Smooth muscle cell of trachea (primary cell): ENCODE measurements at places on chromosomes 5 and 9. TPM values are rescaled to one million over a fixed set of nuclear protein-coding genes. Genes with fewer than 3 reads are reported as not detected.

The CLTB gene
- total RNA-seq, result 82.2 and 93.6 TPM in 2 replicates

The MCCC2 gene
- 16.4 and 29.4 TPM in 2 replicates for total RNA-seq

The ENDOG gene
- total RNA-seq, result 20.4 and 22.0 TPM in 2 replicates

The ENTPD2 gene
- not detected in 2 replicates for total RNA-seq

The KIF20A gene
- total RNA-seq, result 12.2 and 108 TPM in 2 replicates

The LTC4S gene
- 1.3 TPM in 1 of 2 replicates, not detected in the other for total RNA-seq

The ZNF883 gene
- 3.9 and 7.9 TPM in 2 replicates for total RNA-seq

The FOXD4L4 gene
- total RNA-seq, result 0.17 and 0.29 TPM in 2 replicates

The C9orf153 gene
- total RNA-seq, result 0.15 and 0.50 TPM in 2 replicates

The PCDHGA5 gene
- 2.8 and 3.5 TPM in 2 replicates for total RNA-seq

The IFNA21 gene
- total RNA-seq, result not detected in 2 replicates

The LCN15 gene
- under 0.01 TPM in 1 of 2 replicates, not detected in the other for total RNA-seq

The DOCK8 gene
- total RNA-seq, result 0.44 and 0.66 TPM in 2 replicates

The TNC gene
- total RNA-seq, result 85.3 and 293 TPM in 2 replicates

The ADRB2 gene
- 1.3 and 2.2 TPM in 2 replicates for total RNA-seq

The PCDHA1 gene
- under 0.01 TPM in 1 of 2 replicates, not detected in the other for total RNA-seq

The RNF145 gene
- 51.6 and 55.1 TPM in 2 replicates for total RNA-seq

The CCDC192 gene
- total RNA-seq, result not detected in 2 replicates

The OR13J1 gene
- not detected in 2 replicates for total RNA-seq

The TTF1 gene
- 6.8 and 13.8 TPM in 2 replicates for total RNA-seq

The HRH2 gene
- total RNA-seq, result not detected in 2 replicates

The TRIO gene
- total RNA-seq, result 296 and 319 TPM in 2 replicates

The PLGRKT gene
- 8.9 and 24.6 TPM in 2 replicates for total RNA-seq

The NIM1K gene
- 5.4 and 9.1 TPM in 2 replicates for total RNA-seq

The RAB3C gene
- not detected in 2 replicates for total RNA-seq

The LCNL1 gene
- 0.58 and 3.1 TPM in 2 replicates for total RNA-seq

The GABRB2 gene
- not detected in 2 replicates for total RNA-seq

The LHX6 gene
- not detected in 2 replicates for total RNA-seq

The CCDC183 gene
- total RNA-seq, result 0.15 and 0.33 TPM in 2 replicates

The SHC3 gene
- total RNA-seq, result 24.9 and 61.4 TPM in 2 replicates

The LEAP2 gene
- 0.15 and 0.50 TPM in 2 replicates for total RNA-seq

The NTNG2 gene
- total RNA-seq, result 2.0 and 4.8 TPM in 2 replicates

The SPATA9 gene
- total RNA-seq, result 0.29 and 0.33 TPM in 2 replicates

The OR1J2 gene
- total RNA-seq, result not detected in 2 replicates

The SPATA31C1 gene
- total RNA-seq, result not detected in 2 replicates

The SHISAL2B gene
- total RNA-seq, result not detected in 2 replicates

The TAF11L3 gene
- not detected in 2 replicates for total RNA-seq

The GAS1 gene
- 37.4 and 58.1 TPM in 2 replicates for total RNA-seq

The PCDHB4 gene
- 0.15 and 0.17 TPM in 2 replicates for total RNA-seq

The GLRA1 gene
- not detected in 2 replicates for total RNA-seq

The IFNA4 gene
- total RNA-seq, result not detected in 2 replicates

The PFN3 gene
- total RNA-seq, result not detected in 2 replicates

The SKIC3 gene
- total RNA-seq, result 130 and 190 TPM in 2 replicates

The ZNF618 gene
- 10.4 and 12.9 TPM in 2 replicates for total RNA-seq

The PLEKHG4B gene
- under 0.01 TPM in 2 replicates for total RNA-seq

The MRPL50 gene
- total RNA-seq, result 10.9 and 13.7 TPM in 2 replicates

The ESM1 gene
- 3.3 and 8.0 TPM in 2 replicates for total RNA-seq

The C5orf52 gene
- total RNA-seq, result not detected in 2 replicates

The CATSPER3 gene
- total RNA-seq, result 0.17 TPM in 1 of 2 replicates, not detected in the other

The NKD2 gene
- 4.6 and 7.1 TPM in 2 replicates for total RNA-seq

The KIF4B gene
- 0.15 and 0.17 TPM in 2 replicates for total RNA-seq

The CTNND2 gene
- total RNA-seq, result not detected in 2 replicates

The BHMT gene
- total RNA-seq, result 0.15 TPM in 1 of 2 replicates, not detected in the other

The F12 gene
- total RNA-seq, result 0.17 TPM in 1 of 2 replicates, not detected in the other

The MSX2 gene
- total RNA-seq, result 1.9 and 15.9 TPM in 2 replicates

The SEC61B gene
- 72.6 and 92.1 TPM in 2 replicates for total RNA-seq

The SPATA31A3 gene
- total RNA-seq, result not detected in 2 replicates

The NMUR2 gene
- total RNA-seq, result not detected in 2 replicates

The SLCO6A1 gene
- not detected in 2 replicates for total RNA-seq

The SYK gene
- not detected in 2 replicates for total RNA-seq
